ENCODE measurements at places on chromosomes 7 and 10. TPM values are rescaled to one million over a fixed set of nuclear protein-coding genes. Genes with fewer than 3 reads are reported as not detected.
A peak's percentile ranks its signal among the peaks of the same experiment; 100 is the strongest.

The FAM185A gene
- 7.3 TPM for total RNA-seq

The MKI67 gene
- total RNA-seq = 54.5 TPM

The DOCK1 gene
- total RNA-seq = 10.0 TPM

The GARS1 gene
- 73.1 TPM for total RNA-seq

The ZDHHC4 gene
- total RNA-seq = 35.6 TPM

The FAM13C gene
- 2.2 TPM for total RNA-seq

The CLCN1 gene
- total RNA-seq = 0.08 TPM

The TMEM178B gene
- under 0.01 TPM for total RNA-seq

The MBL2 gene
- 36.2 TPM for total RNA-seq

The AKR1C1 gene
- total RNA-seq = 131 TPM

The ACADSB gene
- total RNA-seq = 97.9 TPM

The RHOBTB1 gene
- total RNA-seq = 11.8 TPM

The ACBD7 gene
- total RNA-seq = 0.37 TPM

The CHN2 gene
- total RNA-seq = 25.4 TPM

GRCh38 chr7:128030654-128031611 lies at the start of gene LRRC4:
TSS of gene LRRC4 (minus strand) at chr7:128031437. CDS start at chr7:128030640, 797 bp downstream.
- H3K27me3 ChIP-seq = no peaks in the 10 kb centered on the region
- H3K36me3 ChIP-seq = peaks cover 6% of the 10 kb centered on the region
- H3K4me1 ChIP-seq = peaks cover 18% of the 10 kb centered on the region
- H3K4me3 ChIP-seq = peak within 1 kb of the TSS; percentile 50

DNA sequence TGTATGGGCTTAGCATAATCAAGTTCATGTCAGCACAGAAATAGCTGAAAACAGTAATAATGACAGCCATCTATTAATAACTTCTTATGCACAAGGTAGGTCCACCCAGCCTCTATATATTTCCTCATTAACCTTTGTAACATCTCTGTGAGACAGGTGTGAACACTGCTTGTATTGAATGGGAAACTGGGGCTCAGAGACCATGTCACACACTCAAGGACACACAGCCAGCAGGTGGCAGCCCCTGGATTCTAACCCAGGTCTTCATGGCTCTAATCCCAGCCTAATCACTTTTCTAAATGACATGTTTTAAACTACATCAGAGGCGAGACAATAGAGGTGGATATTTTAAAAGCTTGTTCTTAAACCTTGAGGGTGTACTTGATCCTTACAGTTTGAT lies 591.4 kb downstream of the PARD3 start:
- DNase-seq = no peak
- no peak overlapping the region for H3K4me3 ChIP-seq
- H3K4me1 ChIP-seq = no peaks in the 10 kb centered on the region
- H3K27me3 ChIP-seq = no peaks in the 10 kb centered on the region
- no peak overlapping the region for H3K27ac ChIP-seq

- no peak overlapping the region for H3K27ac ChIP-seq
- H3K27me3 ChIP-seq = no peaks in the 10 kb centered on the region
- no peak overlapping the region for H3K4me3 ChIP-seq
- no peak for DNase-seq
- H3K4me1 ChIP-seq = peaks cover 13% of the 10 kb centered on the region
- no peaks in the 10 kb centered on the region for H3K36me3 ChIP-seq
Observed at GRCh38 chr7:132321387-132321786, 254.9 kb downstream of the PLXNA4 start.

DNA sequence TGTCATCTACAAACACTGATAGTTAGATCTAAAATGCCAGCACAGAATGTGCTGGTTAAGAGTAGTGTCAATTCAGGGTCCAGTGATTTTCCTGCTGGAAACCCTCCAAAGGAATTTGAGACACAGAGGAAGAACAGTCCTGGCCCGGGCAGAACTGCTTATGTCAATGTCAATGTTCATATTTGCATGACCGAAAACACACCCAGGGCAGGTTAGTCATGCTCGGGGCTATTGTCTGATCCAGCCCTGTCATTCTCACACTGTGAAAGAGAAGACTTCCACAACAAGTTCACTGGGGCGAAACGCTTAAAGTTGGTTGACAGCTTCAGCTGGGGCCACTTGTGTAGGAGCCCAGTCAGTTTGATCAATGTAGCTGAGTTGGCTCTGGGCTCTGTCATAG lies 139.3 kb downstream of the C1GALT1 start:
- no peak for DNase-seq
- no peak overlapping the region for H3K27ac ChIP-seq
- no peaks in the 10 kb centered on the region for H3K36me3 ChIP-seq
- H3K4me1 ChIP-seq = no peaks in the 10 kb centered on the region
- H3K27me3 ChIP-seq = no peaks in the 10 kb centered on the region

GRCh38 chr7:43726466-43726865 lies 2.9 kb downstream of the COA1 start:
- H3K36me3 ChIP-seq = no peaks in the 10 kb centered on the region
- no peaks in the 10 kb centered on the region for H3K27me3 ChIP-seq
- no peak overlapping the region for H3K4me3 ChIP-seq
- no peak for DNase-seq

GRCh38 chr7:29126804-29127203 lies 19.5 kb downstream of the CPVL start:
- H3K36me3 ChIP-seq = no peaks in the 10 kb centered on the region
- DNase-seq = no peak
- no peaks in the 10 kb centered on the region for H3K4me1 ChIP-seq
- no peaks in the 10 kb centered on the region for H3K27me3 ChIP-seq

- H3K4me3 ChIP-seq = no peak overlapping the region
- no peaks in the 10 kb centered on the region for H3K4me1 ChIP-seq
- H3K36me3 ChIP-seq = no peaks in the 10 kb centered on the region
- H3K27me3 ChIP-seq = no peaks in the 10 kb centered on the region
- H3K27ac ChIP-seq = no peak overlapping the region
- DNase-seq = no peak
Observed at GRCh38 chr7:80707318-80707717, 68.9 kb downstream of the CD36 start.

DNA sequence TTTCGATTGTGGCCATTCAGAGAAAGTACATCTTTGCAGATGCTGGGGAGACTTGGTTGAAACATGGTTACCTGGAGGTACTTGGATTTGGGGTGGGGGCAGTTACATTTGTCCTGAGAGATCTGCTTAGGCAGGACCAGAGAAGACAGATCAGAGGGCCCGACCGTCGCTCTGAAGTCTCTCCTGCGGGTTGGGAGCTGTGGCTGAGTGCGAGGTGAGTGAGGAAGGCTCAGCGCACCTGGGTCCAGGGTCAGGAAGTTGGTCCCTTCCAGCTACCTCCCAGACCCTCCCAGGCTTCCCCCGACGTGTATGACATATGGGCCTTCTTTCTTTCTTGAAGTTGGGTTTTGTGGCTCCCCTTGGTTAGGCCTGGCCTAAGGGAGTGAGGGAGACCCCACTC lies 56.3 kb downstream of the LHPP start:
- no peaks in the 10 kb centered on the region for H3K27me3 ChIP-seq
- DNase-seq = no peak
- no peak overlapping the region for H3K27ac ChIP-seq

DNA sequence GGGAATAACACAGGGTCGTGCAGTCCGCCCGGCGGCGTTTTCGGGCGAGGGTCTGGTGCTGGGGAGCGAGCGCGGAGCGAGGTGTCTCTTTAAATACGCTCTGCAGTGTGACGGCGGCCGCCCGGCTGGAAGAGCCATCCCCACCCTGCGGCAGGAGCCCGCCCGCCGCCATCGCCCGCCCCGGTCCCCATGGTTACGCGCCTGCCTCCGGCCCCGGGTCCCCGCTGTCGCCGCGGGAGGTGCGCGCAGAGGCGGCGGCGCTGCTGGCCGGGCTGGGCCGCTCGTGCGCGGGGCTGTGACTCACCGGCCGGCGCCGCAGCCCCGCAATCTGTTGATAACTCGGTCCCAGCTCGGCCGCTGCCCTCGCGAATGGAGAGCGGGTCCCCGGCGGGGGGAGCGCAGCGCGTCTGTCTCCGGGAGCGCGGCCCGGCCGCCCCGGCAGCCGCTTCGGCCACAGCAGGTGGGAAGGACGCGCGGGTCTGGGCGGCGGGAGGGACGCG lies at the start of gene ADGRA1:
TSS of gene ADGRA1 (plus strand) at position 246 of the 500 bp plus-strand sequence. CDS start 986 bp downstream, outside the sequence.
- peaks cover 15% of the 10 kb centered on the region for H3K4me1 ChIP-seq
- H3K27ac ChIP-seq = no peak within 1 kb of the TSS
- no peak for DNase-seq
- H3K36me3 ChIP-seq = no peaks in the 10 kb centered on the region

GRCh38 chr7:33893377-33893776 lies 12.0 kb upstream of the BMPER start:
- H3K36me3 ChIP-seq = no peaks in the 10 kb centered on the region
- no peak overlapping the region for H3K4me3 ChIP-seq
- peaks cover 6% of the 10 kb centered on the region for H3K27me3 ChIP-seq
- H3K4me1 ChIP-seq = no peaks in the 10 kb centered on the region
- no peak overlapping the region for H3K27ac ChIP-seq
- no peak for DNase-seq

- DNase-seq = no peak
- peaks cover 23% of the 10 kb centered on the region for H3K36me3 ChIP-seq
- H3K4me1 ChIP-seq = no peaks in the 10 kb centered on the region
- no peak overlapping the region for H3K4me3 ChIP-seq
- no peaks in the 10 kb centered on the region for H3K27me3 ChIP-seq
Observed at GRCh38 chr7:255038-255435, 34.9 kb upstream of the FOXL3 start.

- no peak overlapping the region for H3K4me3 ChIP-seq
- no peaks in the 10 kb centered on the region for H3K36me3 ChIP-seq
Observed at GRCh38 chr10:130555411-130555750, 419.2 kb downstream of the GLRX3 start.

DNA sequence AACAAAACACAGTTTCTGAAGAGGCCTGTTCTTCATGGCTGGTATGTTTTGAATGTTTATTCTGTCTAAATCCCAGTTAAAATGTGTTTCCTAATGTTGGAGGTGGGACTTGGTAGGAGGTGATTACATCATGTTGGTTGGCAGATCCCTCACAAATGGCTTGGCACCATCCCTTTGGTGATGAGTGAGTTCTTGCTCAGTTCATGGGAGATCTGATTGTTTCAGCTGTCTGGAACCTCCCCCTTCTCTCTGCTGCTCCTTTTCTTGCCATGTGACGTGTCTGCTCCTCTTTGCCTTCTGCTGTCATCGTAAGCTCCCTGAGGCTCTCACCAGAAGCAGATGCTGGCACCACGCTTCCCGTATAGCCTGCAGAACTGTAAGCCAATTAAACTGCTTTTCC lies 383.6 kb upstream of the TPK1 start:
- H3K27me3 ChIP-seq = no peaks in the 10 kb centered on the region
- H3K27ac ChIP-seq = no peak overlapping the region
- no peak for DNase-seq
- no peak overlapping the region for H3K4me3 ChIP-seq

GRCh38 chr7:9870674-9871073 lies 1103.0 kb upstream of the PHF14 start:
- no peaks in the 10 kb centered on the region for H3K27me3 ChIP-seq
- peaks cover 5% of the 10 kb centered on the region for H3K4me1 ChIP-seq
- DNase-seq = no peak
- H3K36me3 ChIP-seq = no peaks in the 10 kb centered on the region

- no peak overlapping the region for H3K4me3 ChIP-seq
- H3K27me3 ChIP-seq = no peaks in the 10 kb centered on the region
- no peak for DNase-seq
- peak overlapping the region; percentile 84 for H3K27ac ChIP-seq
Observed at GRCh38 chr7:110522761-110523200, 568.1 kb upstream of the LRRN3 start.

DNA sequence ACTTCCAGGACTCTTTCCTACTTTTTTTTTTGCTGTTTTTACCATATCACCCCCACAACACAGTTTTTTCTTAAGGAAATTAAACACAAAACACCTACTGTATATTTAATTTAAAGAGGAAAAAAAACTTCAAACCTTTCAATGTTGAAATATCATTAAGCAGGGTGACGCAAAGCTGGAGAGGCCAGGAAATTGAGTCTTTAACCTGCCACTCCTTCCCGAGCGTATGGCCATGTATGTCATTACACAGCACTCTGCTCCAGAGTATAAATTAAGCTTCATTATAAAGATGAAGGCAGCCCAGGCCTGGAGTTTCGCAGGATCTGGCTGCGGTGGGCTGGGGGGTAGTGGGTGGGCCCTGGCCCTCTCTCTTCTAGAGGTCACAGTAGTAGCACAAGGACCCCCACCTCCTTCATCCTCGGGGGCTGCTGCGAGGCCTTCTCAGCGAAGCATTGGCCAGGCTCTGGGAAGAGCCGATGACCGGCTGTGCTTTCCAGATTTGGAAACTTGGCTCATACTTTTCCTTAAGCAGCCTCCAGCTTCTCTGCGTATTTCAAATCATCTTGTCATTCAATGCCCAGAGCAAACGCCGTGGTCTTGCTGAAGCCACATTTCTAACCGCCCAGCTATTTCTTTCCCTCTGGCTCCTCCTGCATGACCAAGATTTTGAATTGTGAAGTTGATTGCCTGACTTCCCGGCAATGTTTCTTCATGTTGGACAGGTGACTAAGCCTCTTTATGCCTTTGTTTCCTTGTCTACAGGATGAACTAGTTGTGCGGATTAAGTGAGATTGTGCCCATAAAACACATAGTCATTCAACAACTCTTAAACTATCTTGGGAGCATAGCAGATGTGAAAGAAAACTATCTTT lies 765.1 kb downstream of the SUGCT start:
- no peak overlapping the region for H3K4me3 ChIP-seq
- no peaks in the 10 kb centered on the region for H3K4me1 ChIP-seq
- no peak for DNase-seq
- H3K27ac ChIP-seq = no peak overlapping the region
- no peaks in the 10 kb centered on the region for H3K27me3 ChIP-seq

DNA sequence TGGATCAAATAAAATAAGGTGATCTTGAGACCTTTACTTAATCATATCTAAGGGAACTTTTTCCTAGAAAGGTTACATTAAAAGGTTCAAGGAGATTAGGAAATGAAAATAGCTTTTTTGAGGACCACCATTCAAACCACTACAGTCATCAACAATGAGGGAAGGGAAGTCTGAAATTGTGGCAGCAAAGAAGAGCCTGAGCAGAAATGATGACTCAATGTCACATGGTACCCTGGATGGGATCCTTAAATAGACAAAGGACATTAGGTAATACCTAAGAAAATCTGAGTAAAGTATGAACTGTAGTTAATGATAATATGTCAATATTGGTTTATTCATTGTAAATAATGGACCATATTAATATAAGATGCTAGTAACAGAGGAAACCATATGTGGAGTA lies 236.0 kb downstream of the SEMA3D start:
- no peak overlapping the region for H3K27ac ChIP-seq
- no peaks in the 10 kb centered on the region for H3K27me3 ChIP-seq
- H3K36me3 ChIP-seq = no peaks in the 10 kb centered on the region
- no peak overlapping the region for H3K4me3 ChIP-seq

DNA sequence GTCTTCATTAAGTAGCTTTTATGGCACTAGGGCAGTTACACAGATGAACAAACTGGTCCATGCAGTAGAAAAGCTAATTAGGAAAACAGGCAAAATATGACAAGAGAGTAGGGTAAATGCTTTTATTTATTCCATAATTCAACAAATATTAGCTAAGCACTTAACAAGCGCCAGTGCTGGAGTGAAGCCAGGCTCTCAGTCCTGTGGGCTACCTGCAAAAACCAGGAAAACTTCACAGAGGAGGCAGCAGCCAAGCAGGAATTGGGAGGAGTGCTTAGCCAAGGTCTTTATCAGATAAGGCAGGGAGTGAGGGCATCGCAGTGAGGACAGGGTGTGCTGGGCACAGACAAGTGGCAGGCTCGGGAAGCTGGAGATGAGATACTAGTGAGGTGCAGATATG lies 4.9 kb upstream of the KAT6B start:
- H3K27ac ChIP-seq = no peak overlapping the region
- H3K4me3 ChIP-seq = no peak overlapping the region
- no peak for DNase-seq
